ENCODE measurements at places on chromosomes 7 and 10. TPM values are rescaled to one million over a fixed set of nuclear protein-coding genes. Genes with fewer than 3 reads are reported as not detected.

CHAT gene
- not detected for polyA plus RNA-seq

MEOX2 gene
- not detected for polyA plus RNA-seq

SFRP5 gene
- not detected for polyA plus RNA-seq

NOBOX gene
- not detected for polyA plus RNA-seq

FXYD4 gene
- polyA plus RNA-seq: not detected

SKIDA1 gene
- 0.60 TPM for polyA plus RNA-seq

CPA2 gene
- not detected for polyA plus RNA-seq

ENKUR gene
- polyA plus RNA-seq: not detected

ZNF804B gene
- not detected for polyA plus RNA-seq

PDGFA gene
- polyA plus RNA-seq: 17.4 TPM

ACTA2 gene
- 1,821 TPM for polyA plus RNA-seq

TMEM139 gene
- polyA plus RNA-seq: 0.11 TPM

CHRM2 gene
- polyA plus RNA-seq: 27.0 TPM

GRCh38 chr7:67401492-67401891 is 404.9 kb downstream of the TYW1 start:
- DNase-seq: no peak

DNA sequence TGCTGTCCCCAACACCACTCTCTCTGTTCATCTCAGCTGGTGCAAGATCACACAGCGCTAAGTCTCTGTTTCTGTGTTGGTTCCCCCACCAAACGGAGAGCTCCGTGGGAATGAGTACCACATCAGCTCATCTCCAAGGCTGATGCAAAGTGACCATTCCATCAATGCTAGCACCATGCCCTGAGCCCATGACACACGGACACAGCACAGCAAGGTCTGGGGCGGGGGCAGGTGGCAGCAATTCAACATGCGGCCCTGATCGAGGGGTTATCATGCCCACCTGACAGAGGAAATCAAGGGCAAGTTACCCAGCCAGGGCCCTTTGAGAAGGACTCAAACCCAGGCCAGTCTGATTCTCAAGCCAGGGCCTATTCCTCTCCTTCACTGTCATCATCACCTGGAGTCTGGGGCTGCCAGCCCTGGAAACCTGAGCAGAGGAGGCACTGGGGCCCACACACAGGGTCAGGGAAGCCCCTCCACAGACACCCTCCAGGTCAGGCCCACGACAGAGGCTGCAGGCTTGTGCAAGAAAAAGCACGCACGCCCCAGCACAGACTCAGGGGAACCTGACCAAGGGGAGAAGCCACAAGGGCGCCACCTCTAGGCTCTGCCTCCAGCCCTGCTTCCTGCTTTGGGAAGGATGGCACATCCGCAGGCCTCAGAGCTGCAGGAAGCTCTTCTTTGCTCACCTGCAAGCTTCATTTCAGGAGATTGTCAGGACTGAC is 74.8 kb downstream of the GRID1 start:
- no peak for DNase-seq

GRCh38 chr7:143396625-143397556 is 11.8 kb downstream of the EPHA1 start:
- DNase-seq: no peak

DNA sequence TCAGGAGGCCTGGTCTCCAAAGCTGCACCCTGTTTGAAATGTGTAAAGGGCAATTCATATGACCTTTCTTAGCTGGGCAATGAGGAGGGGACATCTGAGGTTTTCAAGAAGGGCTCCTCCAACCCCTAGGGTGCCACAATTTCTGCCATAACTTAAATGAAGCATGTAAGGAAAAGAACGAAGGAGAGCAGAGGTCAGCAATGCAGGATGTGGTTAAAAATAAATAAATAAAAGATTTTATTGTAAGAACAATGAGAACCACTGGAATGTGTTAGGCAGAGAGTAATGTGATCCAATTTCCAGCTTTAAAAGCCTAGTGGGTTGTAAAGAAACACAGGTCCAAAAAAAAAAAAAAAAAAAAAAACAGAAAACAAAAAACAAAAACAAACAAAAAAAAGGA is 673.1 kb downstream of the TNS3 start:
- DNase-seq: peak; percentile 67

- DNase-seq: no peak
These were observed 154.3 kb downstream of the SLIT1 start for GRCh38 chr10:97031459-97031858.

- DNase-seq: no peak
These were observed 119.8 kb downstream of the ITGB8 start for GRCh38 chr7:20450536-20450935.

DNA sequence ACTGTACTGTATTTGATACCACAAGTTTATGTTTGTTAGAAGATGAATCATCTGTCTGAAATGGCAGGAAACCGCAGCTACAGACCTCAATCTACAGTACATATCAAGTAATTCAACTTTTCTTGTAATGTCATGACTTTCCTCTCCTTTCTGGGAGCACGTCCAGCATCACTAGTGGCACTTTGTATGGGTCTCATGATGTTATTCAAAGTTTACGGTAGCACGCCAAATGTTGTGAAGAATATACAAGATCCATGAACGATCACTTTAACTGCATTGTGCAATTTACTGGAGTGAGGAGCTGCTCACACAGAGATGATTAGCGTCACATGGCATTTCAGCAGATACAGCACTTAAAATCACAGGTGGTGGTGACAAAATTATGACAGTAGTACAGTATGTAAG is 257.8 kb upstream of the GNAI1 start:
- peak; percentile 51 for DNase-seq

GRCh38 chr10:72564596-72564995 is 61.3 kb downstream of the MICU1 start:
- DNase-seq: peak; percentile 39

- no peak for DNase-seq
These were observed 56.6 kb downstream of the MPLKIP start for GRCh38 chr7:40077849-40078248.

DNA sequence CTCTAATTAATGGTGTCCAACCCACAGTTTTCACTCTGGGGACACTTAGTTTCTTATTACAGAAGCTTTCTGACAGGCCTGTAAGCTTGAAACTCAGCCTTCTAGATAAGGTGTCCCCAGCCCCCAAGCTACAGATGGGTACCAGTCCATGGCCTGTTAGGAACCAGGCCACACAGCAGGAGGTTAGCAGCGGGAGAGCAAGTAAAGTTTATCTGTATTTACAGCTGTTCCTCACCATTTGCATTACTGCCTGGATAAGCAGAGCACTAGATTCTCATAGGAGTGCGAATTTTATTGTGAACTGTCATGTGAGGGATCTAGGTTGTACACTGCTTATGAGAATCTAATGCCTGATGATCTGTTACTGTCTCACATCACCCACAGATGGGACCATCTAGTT is 93.7 kb downstream of the TMEM26 start:
- DNase-seq: no peak

DNA sequence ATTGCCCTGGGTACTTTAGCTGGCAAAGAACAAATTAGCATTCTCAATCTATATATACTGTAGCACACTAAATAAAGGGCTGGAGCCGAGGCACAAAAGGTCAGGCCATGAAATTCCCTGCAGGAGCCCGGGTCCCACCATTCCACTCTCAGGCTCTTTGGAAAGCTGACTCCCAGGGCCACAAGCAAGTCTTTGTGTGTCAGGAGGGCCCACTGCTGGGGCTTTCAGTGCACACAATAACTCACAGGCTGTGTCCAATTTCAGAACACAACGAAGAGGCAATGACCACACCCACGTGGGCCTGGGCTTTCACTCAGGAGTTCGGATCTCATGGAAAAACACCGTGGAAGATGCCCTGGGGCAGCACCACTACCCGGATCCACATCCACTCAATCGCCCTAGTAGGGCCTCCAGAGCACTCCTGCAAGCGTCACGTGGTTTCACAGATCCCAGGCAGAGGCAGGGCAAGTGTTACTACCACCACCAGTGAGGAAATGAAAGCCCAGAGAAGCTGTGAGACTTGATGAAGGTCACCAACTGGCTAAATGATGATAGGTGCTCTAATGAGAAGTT is 60.3 kb downstream of the COBL start:
- no peak for DNase-seq

- no peak for DNase-seq
These were observed 359.1 kb downstream of the EXOC4 start for GRCh38 chr7:133611955-133612354.

GRCh38 chr7:102040569-102040968 is 223.1 kb downstream of the CUX1 start:
- no peak for DNase-seq

DNA sequence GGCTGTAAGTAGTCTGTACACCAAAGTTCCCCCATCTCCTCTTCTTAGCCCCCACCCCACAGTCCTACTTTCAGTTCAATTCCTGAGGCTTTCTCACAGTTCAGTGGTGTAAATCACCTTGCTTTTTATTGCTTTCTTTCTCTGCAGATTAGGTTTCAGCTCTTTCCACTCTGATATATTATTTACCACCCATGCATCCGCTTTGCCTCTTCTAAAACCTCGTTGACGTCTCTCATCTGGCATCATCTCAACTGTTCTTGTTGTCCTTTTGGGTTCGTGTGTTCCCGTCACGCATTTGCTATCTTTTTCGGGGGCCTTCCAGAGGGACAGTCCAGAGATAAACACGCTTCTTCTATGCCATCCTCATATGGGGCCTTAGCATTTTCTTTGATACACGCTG is 597.9 kb upstream of the DPP6 start:
- no peak for DNase-seq

- no peak for DNase-seq
These were observed 50.3 kb downstream of the HIP1 start for GRCh38 chr7:75688200-75689136.

DNA sequence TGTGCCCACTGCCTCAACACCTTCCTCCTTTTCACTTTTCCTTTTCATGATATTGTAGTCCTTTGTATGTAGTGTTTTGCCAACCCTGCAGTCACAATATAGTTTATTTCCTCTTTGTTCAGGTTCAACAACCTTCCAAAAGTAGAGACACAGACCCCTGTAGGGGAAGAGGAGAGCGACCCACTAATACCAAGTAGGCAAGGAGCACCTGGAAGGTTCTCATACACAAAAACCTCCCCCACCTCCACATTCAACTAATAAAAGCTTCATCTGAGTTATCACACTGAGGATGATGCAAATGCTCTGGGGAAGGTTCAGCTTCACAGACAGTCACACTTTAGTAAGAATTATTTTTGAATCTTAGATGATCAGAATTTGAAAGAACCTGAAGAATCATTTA is 41.6 kb downstream of the PIK3AP1 start:
- no peak for DNase-seq

- no peak for DNase-seq
These were observed 8.7 kb downstream of the VIPR2 start for GRCh38 chr7:159136013-159136412.

DNA sequence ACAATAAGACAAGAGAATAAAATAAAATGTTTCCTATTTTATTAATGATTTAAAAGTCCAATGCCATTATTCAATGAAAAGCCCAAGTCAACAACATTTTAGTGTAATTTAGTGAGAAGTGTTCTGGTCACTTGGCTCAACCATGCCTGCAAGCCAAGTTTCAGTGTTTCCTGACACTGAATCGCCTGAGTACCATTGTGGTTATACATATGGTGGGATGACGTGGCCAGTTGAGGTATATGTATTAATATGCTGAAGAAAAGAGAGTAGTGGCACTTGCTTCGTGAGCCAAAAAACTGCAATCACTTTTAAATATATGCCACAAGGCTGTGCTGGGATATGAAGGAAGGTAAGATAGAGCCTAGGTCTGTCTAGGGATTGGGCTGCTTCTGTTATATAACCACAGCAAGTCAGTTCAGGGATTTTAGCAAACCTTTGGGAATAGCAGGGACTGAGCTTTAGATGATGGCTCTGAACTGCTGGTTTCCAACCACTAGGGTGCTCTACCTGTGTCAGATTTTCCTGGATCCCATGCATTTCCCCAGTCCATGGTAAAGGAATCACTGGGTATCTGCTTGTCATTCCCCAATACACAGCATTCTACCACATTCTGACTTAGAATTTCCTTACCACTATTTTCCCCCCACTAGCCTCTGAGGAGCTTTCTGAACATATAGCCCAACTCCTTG is 214.0 kb upstream of the PRPS1L1 start:
- no peak for DNase-seq

GRCh38 chr10:124842721-124843120 is 41.1 kb downstream of the ABRAXAS2 start:
- no peak for DNase-seq

- peak; percentile 70 for DNase-seq
These were observed 161.5 kb upstream of the SH2B2 start for GRCh38 chr7:102125127-102125596.

DNA sequence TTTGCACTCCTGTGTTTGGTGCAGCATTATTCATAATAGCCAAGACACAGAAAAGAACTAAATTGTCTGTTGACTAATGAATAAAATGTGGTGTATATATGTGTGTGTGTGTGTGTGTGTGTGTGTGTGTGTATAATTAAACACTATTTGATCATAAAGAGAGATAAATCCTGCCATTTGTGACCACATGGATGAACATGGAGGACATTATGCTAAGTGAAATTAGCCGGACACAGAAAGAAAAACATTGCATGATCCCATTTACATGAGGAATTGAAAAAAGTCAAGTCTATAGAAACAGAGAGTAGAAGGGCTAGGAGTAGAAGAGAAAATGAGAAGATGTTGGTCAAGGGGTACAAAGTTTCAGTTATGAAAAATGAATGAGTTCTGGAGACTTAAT is 85.9 kb downstream of the ANK3 start:
- DNase-seq: no peak

DNA sequence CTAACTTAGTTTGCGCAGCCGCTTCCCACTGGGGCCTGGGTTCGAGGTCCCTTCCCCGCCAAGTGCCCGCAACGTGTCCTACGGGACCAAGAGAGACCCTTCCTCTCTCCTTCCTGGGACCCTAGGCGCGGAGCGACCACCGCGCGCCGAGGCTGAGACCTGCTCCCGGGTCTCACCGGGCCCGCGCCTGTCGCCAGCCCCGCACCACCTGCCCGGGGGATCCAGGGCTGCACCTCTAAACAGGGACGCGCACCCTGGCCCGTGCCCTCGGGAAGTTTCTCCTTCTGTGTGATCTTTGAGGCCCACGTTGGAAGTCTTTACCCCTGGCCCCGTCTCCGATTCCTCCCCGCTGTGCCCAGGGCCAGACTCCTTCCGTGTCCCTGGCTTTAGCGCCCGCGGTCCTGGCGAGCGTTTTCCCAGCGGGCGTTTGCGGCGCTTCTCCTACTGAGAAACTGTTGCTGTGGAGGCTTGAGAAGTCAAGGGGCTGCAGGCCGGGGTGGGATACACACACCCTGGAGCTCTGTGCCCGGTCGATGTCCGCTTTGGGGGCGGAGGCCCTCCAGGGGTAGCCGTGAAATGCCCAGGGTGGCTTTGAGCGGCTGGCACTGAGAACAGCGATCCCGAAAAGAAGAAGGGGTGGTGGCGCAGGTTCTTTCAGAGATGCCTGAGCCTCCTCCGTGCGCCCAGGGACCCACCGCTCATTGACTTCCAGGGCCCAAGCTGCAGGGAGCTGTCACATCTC is 575 bp downstream of the PLPP4 start:
- no peak for DNase-seq

- no peak for DNase-seq
These were observed 13.7 kb upstream of the GPR141 start for GRCh38 chr7:37669818-37670217.

GRCh38 chr10:112201334-112201733 is 17.8 kb upstream of the GPAM start:
- no peak for DNase-seq
